ENCODE measurements at places on chromosomes 2 and 18. TPM values are rescaled to one million over a fixed set of nuclear protein-coding genes. Genes with fewer than 3 reads are reported as not detected.

DNA sequence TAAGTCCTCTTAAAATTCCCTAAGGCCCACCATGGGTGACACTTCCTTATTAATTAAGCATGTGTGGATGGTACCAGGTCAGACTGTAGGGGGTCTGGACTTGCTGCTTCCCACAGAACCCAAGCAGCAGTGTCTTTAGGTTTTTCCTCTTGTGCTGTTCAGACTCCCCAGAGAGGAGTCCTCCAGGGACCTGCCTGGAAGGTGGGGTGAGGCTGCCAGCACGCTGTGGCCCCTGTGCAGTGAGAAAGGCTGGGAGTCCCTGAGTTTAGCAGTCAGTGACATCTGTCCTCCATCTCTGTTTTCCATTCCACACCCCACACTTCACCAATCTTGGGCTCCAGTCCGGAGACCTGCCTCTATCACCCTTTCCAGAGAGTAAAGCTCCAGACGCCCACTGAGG lies 18.0 kb upstream of the ST3GAL5 start:
- no peak for DNase-seq

DNA sequence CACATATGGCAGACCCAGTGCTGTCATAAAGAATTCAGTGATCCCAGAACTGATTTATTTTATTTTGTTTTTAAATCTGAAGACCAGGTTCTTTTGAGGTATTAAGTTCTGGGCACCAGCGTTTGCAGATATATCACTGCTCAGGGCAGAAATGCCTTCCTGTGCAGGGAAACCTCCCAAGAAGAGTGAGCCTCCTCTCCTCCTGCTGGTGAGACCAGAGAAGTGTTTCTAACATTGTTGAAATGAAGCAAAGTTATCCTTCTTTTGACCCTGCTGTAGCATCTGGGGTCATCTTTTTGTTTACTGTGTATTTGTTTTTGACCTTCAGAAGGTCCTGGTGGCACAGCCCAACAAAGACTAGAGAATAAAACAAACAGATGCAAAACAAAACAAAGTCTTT lies 94.0 kb downstream of the AQP4 start:
- no peak for DNase-seq

DNA sequence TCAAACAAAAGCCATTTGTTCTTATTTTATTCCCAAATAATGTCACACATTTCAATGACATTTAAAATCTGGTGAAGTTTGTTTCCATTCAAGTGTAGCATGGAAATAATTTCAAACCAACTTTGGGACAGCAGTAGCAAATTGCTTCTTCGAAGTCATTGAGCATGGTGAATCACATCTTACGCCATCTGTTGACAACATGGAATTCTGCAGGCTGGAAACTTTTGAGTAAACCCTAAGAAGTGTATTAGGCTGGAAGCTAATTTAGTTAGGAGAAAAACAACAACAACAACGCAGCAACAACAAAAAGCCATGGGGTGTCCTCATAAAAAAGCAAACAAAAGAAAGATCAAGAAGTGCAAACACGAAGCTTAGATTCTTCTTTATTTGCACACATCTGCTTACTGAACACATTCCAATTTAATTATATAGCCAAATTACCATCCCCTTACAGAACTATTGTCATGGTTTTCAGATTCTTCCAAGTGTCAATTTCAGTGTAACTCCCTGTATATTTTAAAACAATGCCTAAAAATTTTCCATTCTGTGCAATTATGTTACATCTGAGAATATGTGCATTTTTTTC lies 659.0 kb upstream of the CDH7 start:
- peak; percentile 7 for DNase-seq

DNA sequence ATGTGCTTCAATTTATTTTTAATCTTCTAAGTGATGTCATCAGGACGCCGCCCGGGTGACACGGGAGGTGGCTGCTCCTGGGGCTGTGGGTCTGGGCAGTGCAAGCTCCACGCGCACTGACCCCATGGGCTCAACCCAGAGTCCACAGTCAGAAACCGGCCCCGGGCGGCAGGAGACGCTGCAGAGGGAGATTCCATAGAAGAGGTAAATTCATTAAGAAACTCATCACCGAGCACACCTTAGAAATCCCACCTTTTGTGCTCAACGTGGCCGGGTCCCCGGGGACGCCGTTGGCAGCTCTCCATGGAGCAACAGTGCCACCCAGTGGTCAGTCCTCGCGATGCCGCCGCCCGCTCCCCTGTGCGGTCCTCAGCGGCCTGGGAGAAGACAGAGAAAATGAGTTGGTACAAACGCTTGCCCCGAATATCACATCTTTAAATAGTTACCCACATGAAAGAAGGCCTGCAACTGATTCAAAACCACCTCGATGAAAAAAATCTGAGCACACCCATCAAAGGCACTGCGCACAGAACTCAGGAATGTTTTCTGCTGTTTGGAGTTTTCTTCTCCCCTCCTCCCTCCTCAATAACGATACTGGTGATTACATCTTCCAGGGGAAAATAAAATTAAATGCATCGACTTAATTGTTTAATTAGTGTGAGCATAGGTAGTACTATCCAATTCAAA lies 92.6 kb downstream of the CMPK2 start:
- DNase-seq, result peak; percentile 53

- DNase-seq, result no peak
Observed at GRCh38 chr2:31440764-31441163, 26.2 kb upstream of the XDH start.

DNA sequence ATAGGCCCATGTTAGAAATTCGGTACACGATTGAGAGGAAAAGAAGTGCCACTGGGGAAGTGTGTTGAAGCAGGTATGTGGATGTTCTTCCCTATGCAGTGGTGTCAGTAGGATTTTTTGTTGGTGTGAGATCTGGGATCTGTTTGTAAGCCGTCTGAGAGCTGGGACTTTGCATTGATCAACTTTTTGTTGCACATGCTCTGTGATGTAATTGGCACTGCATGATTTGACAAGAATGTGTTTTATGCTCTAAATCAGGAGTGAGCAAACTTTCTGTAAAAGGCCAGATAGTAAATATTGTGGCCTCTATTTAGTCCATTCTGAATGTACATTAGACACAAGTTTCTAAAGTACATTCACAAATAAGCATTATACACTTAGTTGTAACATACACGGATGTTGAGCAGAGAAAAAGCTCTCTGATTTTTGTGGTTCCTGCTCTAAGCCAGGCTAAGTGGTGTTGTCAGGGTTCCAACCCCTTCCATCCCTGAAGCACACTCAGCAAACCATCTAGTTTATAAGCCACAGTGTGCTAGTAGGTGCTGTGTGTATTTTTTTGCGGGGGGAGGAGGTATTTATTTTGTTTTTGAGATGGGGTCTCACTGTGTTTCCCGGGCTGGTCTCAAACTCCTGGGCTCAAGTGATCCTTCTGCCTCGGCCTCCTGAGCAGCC lies 235.6 kb downstream of the NEDD4L start:
- no peak for DNase-seq

- DNase-seq, result no peak
Observed at GRCh38 chr2:227674485-227674884, 7.9 kb downstream of the SCYGR5 start.

Gene GPR45
- not detected for polyA plus RNA-seq

- no peak for DNase-seq
Observed at GRCh38 chr2:147867050-147867449, 22.2 kb downstream of the ACVR2A start.

DNA sequence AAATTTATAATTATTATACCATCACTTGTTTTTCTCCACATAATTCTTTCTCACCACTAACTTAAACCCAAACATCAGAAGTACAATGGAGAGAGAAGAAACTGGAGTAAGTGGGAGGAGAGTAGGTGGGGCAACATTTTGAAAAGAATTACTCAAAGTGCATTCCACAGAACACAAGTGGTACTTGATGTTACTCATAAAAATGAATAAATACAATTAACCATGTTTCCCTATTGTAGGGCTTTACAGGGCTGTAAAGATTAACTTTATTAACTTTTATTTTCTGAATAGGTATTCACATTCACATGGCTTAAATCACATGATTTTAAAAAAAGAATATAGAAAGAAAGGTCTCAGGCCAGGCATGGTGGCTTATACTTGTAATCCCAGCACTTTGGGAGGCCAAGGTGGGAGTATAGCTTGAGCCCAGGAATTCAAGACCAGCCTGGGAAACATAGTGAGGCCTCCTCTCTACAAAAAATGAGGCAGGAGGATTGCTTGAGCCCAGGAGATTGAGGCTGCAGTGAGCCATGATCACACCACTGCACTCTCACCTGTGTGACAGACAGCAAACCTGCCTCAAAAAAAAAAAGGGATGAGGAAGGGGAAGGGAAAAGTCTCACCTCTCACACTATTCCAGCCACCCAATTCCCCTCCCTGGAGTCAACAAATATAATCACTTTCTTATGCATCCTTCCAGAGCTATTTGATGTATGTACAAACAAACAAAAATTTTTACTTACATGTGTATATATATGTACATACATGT lies 47.1 kb downstream of the KCNG3 start:
- no peak for DNase-seq

Gene LYPD6B
- 29.8 TPM for polyA plus RNA-seq

DNA sequence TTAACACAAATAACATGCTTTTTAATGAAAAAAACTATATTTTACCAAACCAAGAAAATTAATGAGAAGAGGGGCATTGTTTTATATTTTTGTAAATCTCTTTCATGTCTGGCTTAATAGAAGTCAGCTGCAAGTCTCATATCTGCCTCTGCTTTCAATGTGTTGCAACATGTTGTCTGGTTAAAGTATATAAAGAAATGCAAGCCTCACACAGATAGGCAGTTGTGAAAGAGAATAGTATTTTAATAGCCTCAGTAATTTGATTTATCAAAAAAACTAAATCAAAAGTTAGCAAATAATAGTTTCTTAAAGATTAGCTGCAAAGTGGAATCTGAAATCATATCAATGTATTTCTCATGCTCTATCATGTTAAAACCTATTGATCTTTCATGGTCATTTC lies 52.9 kb upstream of the NCOA1 start:
- DNase-seq, result no peak

DNA sequence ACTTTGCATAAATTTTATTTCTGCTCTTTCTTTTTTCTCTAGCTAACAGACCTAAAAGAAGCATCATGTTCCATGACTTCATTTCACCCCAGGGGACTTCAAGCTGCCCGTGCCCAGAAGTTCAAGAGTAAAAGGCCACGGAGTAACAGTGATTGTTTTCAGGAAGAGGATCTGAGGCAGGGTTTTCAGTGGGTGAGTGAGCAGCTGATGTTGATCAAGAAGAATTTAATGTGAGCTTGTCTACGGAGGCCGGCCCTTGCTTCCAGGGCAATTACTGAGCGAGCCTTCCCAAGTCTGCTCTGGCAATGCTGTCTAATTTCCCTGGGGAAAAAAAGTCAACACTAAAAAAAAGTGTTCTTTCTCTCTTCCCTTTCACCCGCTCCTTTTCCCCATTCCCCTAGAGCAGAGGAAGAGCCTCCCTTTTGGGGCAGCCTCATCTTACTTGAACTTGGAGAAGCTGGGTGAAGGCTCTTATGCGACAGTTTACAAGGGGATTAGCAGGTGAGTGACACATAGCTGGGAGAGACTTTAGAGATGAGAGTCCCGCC lies 1.2 kb downstream of the CDK15 start:
- peak; percentile 53 for DNase-seq

Gene UGT1A4
- not detected for polyA plus RNA-seq

Gene MPV17
- 86.2 TPM for polyA plus RNA-seq

- DNase-seq, result no peak
Observed at GRCh38 chr2:234691968-234692955, 195.4 kb upstream of the ARL4C start.

DNA sequence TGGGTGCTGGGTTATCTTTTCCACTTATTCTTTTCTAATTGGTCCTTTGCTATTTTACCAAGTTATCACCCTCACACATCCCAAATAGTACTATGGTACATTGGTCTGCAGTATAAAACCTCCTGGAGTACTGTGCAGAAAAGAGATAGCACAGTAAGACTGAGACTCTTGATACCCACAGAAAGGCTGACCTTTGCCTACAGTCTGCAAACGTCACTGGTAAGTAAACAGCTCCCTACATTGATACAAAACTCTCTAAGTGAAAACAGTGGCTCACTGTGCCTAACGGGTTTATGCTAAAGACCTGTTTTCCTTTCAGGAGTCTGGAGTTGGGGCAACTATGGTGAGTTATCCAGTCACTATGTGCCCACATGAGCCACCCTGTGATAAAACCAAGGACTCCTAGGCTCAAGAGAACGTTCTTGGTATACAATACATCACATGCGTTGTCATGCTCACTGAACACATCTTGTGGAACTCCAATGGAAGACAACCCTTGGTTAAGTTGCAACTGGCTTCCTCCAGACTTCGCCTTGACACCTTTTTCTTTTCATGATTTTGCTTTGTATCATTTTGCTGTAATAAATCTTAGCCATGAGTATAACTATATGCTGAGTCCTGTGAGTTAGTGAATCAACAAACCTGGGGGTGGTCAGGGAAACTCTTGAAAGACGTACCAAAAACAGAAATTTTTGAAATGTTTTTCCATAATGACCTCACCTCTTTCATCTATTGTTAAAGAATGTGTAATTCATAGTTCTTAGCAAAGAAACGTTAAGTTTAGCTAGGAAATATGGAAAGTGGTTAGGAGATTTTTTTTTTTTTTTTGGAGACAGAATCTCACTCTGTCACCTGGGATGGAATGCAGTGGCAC lies 104.9 kb downstream of the C2orf74 start:
- DNase-seq, result no peak

Gene DIPK1C
- 0.56 TPM for polyA plus RNA-seq

DNA sequence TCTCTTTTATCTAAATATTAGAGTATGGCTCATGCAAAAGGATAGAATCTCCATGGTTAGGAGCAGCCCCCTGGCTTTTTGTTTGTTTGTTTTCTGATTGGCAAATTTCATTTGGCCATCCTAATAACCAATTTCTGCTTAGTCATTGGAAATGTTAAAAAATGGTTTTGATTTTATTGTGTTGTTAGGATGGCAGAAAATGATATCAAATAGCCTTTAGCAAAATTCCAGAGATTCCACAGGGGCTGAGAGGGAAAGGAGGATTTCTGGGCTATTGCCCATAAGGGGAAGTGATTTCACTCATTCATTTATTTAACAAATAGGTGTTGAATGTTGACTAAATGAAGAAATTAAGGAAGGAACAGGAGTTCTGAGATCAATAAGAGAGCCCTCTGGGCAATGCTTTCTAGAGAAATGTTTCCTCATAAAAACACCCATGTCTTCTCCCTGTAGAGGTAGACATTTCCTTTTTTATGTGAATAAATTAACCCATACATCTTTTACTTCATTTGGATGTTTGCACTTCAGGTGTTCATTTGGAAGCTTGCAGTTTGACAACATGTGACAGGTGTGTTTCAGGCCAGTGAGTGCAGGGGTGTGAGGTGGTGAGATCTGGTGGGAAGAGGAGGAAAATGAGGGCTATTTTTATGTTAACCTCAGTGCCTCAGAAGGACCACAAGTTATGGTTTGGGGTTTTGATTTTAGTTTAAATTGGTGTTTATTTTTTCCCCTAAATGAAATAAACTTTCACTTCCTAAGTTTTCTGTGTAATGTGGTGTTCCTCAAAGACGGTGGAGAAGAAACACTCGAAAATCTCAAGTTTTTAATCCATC lies 61.7 kb upstream of the EPC2 start:
- DNase-seq, result no peak

Gene QPCT
- 16.5 TPM for polyA plus RNA-seq

GRCh38 chr2:102041351-102041750 lies 49.6 kb downstream of the IL1R2 start:
- no peak for DNase-seq

Gene AGFG1
- 72.2 TPM for polyA plus RNA-seq

GRCh38 chr18:36187193-36187825 lies at the start of gene MOCOS:
TSS of gene MOCOS (plus strand) at chr18:36187497. CDS start at chr18:36187540, 43 bp downstream.
- DNase-seq, result no peak

Data from right renal pelvis (tissue), 4 donors.